ENCODE measurements at places on chromosomes 1 and 21.

DNA sequence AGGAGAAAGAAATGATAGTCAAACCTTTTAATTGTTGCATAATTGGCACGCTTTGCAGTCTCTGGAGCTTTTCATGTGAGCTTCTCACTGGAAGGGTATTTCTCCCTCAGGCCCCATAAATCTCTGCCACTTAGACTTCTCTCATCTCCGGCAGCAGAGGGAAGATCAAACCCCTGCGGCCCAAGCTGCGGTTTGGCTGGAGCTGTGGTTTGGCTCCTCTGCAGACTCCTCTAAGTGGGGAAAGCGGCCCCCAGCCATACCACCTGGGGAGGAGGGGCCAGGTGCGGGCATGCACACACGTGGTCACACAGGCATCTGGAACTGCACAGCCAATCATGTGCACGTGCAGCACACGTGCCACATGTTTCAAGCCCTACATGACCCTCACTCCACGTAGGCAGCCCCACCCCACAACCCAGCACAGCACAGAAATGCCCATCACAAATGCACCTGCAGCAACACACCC, 58.3 kb downstream of the UBE2T start:
- DNase-seq: no peak

- DNase-seq: no peak
Observed at GRCh38 chr1:206921772-206922265, at the start of gene FCMR. Gene FCMR (minus strand): TSS chr1:206921941. CDS start chr1:206921854, 87 bp downstream.

DNA sequence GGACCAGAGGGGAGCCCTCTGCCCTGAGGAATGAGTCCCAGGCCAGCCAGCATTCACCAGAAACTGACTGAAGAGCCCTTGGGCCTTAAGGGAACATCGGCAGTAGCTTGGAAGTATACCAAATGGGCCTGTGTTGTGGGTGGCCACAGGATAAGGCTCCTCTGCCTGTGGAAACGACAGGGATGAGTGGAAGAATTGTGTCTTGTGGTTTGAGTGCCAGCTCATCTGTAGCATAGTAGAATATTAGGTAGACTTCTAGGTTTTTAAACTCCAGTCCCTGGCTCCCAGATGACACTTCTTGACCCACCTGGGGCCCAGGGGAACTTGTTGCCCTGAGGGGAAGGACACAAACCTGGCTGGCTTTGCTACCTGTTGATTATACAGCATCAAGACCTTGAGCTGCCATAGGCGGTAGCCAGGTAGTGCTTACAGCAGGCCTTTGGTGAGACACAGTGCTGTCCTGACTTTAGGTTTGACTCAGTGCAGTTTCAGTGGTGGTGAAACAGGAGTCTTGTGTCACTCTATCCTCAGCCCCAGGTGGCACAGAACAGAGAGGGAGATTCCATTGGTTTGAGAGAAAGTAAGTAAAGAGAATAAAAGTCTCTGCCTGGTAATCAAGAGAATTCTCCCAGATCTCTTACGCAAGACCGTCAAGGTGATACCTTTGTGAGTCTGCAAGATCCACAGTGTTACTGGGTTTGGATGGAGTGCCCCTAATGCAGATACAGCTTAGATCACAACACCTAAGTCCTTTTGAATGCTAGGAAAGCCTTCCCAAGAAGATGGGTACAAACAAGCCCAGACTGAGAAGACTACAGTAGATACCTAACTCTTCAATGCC, 50.2 kb downstream of the RABGAP1L start:
- DNase-seq: no peak

GRCh38 chr1:41286992-41287391, 44.9 kb upstream of the SCMH1 start:
- no peak for DNase-seq

- no peak for DNase-seq
Observed at GRCh38 chr21:45852886-45853400, 128.6 kb upstream of the COL6A1 start.

DNA sequence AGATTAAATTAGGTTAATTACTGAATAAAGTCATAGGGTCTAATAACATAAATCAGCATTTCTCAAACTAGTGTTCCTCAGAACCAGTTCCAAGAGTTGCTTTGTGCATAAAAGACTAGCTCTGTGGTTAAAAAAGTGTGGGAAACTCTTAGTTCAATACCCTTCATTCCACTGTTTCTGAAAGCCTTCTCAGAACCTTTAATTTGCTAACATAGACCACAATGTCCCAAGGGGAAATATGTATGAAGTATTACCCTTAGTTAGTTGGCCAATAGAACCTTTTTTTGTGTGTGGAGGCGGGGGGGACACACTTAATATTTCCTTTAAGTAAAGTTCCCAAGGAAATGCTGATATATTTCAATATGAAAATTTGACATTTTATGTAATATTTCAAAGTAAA, 20.4 kb downstream of the ODF2L start:
- no peak for DNase-seq

GRCh38 chr21:14072761-14073535, 137.8 kb downstream of the LIPI start:
- no peak for DNase-seq

DNA sequence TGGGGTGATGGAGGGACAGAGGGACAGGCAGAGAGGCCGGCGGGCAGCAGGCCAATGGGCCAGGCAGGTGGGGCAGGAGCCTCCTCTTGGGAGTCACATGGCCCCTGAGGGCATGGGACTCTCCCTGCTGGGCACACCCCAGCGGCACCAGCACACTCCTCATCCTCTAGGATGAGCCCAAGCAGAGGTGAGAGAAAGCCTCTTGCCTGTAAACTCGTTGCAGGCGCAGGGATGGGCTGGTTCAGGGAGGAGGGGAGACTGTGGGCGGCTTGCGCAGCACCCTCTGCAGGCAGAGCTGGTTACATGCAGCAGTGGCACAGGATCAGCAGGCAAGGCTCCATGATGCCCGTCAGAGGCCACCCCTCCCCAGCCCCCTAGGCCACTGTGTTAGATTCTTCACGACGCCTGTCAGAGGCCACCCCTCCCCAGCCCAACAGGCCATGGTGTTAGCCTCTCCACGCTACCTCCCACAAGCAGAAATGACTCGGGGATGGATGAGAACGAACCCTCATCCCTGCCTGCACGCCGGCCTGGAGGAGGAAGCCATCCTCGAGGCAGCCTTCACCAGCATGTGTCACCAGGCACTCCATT, 209.7 kb upstream of the VAMP3 start:
- DNase-seq: no peak

DNA sequence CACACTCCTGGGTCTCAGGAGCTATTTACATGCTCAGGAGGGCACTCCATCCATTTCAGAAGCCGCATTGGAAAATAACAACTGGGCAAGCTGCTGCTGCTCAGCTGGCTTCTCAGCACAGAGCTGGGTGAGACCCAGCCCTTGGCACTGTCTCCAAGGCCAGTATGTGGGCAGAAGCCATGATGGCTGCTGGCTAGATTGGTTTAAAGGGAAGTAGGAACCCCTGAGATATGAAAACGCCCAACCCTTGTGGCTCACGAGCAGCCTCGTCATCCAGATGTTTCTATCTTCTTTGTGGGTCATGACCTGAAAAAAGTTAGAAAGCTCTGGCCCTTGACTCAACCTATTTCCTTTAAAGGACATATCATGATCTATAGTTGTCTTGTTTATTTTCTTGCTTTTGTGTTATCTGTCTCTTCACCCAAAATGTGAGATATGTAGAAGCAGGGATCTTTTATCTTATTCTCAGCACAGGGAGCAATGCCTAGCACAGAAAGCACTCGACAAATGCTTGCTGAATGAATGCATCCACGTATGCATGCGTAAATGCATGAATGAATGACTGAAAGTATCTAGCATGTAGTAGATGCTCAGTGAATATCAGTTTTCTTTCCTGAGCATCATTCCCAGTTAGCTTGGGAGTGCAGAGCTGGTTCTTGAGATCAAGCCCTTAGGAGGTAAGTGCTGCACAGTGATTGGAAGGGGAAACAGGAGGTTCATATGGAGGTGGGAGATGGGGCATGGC, 11.6 kb downstream of the MYBPH start:
- no peak for DNase-seq

GRCh38 chr1:93989601-93990000, 80.4 kb upstream of the GCLM start:
- DNase-seq: no peak

GRCh38 chr1:98179151-98179773, 258.4 kb upstream of the DPYD start:
- DNase-seq: no peak

DNA sequence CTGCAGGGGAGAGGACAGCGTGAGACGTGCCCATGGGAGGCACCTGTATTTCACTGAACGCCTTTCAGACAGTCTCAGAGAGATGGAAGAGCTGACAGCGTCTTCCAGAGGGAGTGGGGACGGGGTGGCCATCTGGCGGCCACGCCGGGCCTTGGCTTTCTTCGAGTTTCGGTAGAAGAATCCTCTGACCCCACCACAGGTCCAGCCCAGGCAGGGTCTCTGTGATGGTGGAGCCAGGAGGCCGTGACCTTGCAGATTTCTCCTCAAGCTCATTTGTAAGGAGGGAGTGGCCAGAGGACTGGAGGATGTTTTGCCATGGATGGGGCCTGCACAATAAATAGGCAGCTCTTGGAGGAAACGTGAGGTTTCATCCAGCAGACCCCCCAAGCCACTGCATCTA, 47.6 kb upstream of the ADARB1 start:
- DNase-seq: no peak

DNA sequence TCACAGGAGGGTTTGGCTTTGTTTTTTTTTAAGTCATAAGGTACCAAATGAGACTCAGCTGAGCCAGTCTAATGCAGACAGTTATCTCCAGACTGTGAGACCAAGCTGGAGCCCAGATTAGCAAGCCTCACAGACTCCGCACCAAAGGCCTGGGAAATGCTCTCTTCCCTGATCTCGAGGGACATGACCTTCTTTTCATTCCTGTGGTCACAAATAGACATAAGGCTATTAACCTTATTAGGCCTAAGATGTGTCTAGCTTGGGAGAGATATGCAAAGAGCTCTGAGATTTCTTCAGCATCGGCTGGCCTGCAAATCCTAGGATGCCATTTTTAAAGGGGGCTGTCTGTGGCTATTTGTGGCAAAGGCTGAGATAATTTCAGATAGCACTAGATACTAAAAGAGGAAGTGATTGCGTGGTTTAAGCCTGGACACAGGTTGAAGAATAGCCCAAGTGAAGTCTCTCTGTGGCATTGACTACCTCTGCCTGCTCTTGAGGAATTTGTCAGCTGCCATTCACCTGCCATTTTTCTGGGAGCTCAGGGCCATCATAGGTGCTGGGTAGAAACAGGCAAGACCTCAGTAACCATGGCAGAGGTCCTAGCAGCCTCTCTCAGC, 301.3 kb downstream of the SIPA1L2 start:
- peak; percentile 51 for DNase-seq

DNA sequence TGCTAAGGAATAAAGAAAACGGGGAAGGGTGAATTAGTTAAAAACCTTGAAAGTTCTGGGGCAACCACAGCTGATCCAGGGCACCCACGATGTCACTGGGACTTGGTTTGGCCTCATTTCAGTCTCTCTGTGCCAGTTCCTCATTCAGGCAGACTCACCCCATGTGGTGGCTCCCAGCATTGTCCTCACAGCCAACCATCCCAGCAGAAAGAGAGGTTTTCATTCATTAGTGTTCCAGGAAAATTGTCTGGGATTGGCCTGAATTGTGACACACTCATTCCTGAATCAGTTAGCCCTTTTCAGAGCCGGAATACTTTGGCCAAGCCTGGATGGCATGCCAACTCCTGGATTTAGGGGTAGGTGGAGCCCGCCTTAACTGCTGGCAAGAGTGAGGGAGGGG, 367.7 kb downstream of the PRDM2 start:
- DNase-seq: no peak

DNA sequence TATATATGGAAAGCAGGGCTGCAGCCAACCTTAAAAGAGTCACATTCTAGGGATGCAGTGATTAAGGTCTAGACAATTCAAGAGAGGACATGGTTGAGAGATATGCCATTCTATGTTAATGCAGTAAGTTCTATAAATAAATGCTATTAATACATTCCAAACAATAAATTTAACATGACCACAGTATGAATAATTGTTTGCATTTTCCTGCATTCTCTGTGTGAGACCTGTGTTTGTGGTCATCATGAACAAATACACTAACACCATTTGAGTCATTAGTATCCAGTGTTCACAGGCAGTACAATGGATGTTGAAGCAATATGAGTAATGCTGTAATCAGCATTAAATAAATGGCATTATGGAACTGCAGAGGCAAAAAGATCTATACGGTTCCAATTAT, 5.5 kb upstream of the ZRANB2 start:
- no peak for DNase-seq

DNA sequence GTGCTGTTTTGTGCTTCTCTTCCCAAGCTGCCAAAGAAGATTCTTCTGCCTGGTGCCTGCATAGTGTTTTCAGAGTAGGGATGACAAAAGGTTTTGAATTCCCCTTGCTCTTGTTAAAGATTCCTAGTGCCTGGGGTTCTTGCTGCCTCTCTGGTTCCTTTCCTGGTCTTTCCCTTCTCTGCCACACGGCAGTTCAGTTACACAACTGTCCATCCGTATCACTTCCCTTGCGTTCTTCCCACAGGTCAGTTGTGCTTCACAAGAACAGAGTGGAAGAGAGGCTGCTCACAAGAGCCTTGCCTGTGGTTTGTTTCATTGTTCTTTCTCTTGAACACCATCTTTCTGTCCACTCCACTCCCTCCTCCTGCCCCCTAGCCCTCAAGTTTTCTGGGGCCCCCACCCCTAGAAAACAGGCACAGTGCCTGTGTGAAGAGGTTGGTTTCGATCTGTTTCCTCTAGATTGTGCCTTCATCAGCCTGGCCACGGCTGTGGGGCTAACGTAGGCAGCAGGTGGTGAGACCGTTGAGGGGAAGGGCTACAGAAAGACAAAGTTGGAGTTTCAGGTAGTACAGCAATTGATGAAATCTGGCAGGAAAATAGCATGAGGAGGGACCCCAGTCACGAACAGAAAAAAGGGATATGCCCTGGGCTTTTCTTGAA, 5.8 kb downstream of the VASH2 start:
- DNase-seq: no peak

DNA sequence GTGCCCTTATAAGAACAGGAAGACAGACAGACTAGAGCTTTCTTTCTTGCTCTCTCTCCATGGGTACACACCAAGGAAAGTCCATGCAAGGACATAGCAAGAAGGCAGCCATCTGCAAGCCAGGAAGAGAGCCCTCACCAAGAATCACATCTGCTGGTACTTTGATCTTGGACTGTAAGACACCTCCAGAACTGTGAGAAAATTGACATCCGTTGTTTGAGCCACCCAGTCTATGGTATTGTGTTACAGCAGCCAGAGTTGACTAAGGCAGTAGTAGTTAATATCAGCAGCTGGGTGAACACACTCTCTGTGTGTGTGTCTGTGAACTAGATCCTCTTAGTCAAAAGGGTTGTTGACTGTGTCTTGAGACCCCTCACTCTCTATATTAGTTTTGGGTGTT, 53.8 kb upstream of the PPP2R5A start:
- no peak for DNase-seq

DNA sequence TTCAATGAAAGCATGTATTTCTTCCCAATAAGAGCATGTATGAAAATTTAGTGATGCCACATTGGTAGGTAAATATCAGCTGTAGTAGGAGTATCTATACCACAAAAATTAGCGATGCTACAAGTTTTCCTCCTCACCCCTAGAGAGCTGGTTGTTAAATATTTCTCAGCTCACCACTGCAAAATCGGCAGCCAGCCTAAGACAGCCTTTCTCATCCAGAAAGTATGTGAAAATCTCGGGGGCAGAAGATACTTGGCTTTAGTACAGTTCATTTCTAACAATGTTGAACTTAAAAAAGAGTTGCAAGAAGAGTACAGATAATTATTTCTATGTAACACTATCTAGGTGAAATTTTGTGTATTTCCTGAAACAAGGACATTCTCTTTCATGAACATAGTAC, 235.4 kb downstream of the TPR start:
- no peak for DNase-seq

GRCh38 chr21:39220150-39220549, 36.9 kb upstream of the PSMG1 start:
- no peak for DNase-seq

GRCh38 chr1:183845681-183846080, 40.8 kb downstream of the RGL1 start:
- DNase-seq: no peak
